ENCODE measurements at places on chromosomes 6 and 20. TPM values are rescaled to one million over a fixed set of nuclear protein-coding genes. Genes with fewer than 3 reads are reported as not detected.

The CGAS gene
- total RNA-seq = 0.42 TPM

The TOX2 gene
- total RNA-seq = 0.23 TPM

The BPIFB4 gene
- not detected for total RNA-seq

The POU5F1 gene
- total RNA-seq = 0.86 TPM

The CAGE1 gene
- total RNA-seq = 0.27 TPM

The PRDM13 gene
- not detected for total RNA-seq

The COL20A1 gene
- total RNA-seq = 0.09 TPM

Measured in OCI-LY7 (cell line).